ENCODE measurements at places on chromosomes 12 and 14.

GRCh38 chr14:75363570-75364227, 64.1 kb upstream of the JDP2 start:
- no peak for DNase-seq

DNA sequence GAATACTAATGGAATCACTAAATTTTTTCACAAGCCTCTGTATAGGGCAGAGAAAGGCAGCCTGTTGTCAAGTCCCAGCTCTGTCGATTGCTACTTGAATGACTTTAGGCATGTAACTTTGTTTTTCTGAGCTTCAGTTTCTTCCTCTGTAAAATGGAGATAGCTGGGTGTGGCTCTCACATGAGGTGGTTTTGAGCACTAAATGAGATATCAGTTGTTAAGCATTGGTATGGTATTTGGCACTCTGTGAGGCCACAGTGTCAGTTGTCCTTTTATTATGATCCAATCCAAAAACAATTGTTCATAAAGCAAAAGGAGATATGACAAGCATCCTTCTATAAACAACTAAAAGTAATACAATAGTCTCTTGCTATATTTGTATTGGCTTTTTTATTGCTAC, 120.6 kb downstream of the DUSP6 start:
- DNase-seq, result no peak

DNA sequence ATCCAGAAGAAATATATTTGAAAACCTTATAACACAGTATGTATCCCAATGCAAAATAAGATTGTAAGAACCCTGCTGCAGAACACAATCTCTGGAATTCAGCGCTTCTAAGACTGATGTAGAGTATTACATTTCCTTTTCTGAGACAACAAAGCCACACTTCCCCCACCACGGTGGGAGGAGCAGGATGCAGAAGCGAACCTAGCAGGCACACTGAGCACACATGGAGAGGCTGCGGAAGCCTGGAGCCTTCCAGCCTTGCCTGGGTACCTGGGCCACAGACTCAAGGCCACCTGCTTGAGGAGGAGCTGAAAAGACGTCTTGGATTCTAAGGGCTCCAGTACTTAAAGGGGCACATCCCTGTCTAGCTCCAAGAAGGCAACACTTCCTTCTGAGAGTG, 46.4 kb downstream of the TCHP start:
- DNase-seq, result no peak

- DNase-seq, result no peak
These were observed 23.3 kb upstream of the CCER1 start for GRCh38 chr12:90978117-90978770.

DNA sequence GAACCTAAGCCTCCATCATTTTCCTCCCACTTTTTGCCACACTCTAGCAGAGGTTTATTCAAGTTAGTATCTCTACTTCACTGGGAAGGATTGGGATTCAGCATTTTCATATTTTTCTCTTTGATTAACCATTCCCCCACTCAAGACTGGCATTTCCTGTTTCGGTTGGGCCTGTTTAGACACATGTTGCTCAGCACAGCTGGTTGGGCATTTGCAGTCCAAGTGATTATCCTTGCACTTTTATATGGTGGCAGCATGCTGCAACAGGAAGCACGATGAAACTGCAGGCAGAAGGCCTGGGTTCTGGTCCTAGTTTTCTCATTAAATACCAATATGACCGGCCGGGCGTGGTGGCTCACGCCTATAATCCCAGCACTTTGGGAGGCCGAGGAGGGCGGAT, 182.9 kb upstream of the GRIN2B start:
- no peak for DNase-seq

GRCh38 chr12:90677055-90677454, 277.9 kb downstream of the CCER1 start:
- DNase-seq, result no peak

GRCh38 chr12:131152587-131152986, 198.9 kb downstream of the ADGRD1 start:
- DNase-seq, result no peak

DNA sequence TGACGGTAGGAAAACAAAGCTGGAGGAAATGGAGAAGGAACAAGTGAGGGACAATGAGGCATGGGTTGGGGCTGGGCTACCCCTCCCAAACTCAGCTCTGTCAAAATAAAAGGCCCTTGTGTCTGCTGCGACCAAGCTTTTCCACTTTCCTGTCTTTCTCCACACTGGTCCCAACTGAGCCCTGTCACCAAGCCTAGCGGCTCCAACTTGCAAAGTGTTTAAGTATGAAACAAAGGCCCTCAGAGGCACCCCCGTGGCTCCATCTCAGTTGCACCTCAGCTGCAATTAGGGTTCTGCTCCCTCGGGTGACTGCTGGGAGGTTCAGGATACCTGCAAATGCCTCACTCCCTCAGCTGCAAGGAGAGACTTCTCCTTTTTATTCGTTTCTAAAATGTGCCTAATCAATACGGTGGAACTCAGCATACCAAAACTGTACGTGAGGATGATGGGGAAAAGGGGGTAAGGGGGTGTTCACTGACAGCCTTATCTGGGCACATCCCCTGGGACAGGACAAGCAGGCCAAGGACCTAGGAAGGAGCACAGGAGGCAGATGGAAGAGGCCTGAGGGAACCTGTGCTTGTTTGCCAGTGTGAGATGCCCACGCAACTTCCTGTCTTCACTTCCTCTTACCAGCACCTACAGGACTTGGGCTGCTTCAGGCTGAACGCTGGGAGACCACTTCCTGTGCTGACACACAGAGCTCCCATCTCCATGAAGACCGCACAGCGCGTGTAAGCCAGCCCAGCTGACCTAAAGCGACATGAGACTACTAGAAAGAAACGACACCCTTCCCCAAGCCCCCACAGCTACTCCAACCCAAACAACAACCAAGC, 8.9 kb downstream of the VAMP1 start:
- DNase-seq, result peak; percentile 56

DNA sequence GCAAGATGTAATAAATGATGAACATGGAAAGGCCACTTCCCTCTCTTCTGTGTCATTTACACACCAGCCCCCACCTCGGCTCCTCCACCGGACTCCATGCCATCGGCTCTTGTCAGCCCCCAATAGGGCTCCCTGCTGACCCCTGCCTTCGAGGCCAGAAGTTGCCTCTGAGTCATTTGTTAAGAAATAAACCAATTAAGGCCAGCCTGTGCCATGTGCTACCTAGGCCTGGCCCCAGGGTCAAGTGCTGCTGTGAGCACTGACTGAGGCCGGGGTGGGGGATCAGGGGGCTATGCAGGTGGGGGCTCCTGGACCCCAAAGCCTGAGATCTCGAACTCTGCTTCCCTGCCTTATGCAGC, 53.2 kb downstream of the TESC start:
- no peak for DNase-seq
